ENCODE measurements at places on chromosomes 13 and 19. TPM values are rescaled to one million over a fixed set of nuclear protein-coding genes. Genes with fewer than 3 reads are reported as not detected.

Gene ZNF880
- 29.7 TPM for total RNA-seq

DNA sequence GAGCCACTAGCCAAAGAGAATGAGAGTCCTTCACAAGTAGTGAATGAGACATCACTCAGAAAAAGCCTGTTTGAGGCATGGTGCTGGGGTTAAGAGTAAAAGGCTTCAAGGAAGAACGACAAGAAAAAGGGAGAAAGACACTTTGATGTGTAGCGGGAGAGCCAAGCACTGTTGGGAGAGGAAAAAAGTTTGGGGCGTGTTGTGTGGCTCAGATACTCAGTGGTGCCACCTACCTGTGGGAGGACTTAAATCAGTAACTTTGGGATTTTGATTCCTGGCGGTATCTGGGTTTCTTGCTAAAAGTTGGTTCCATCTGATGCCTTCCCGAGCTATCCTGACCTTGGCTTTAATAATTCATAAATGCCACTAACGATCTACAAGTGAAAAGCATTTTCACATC is 12.3 kb downstream of the ELSPBP1 start:
- DNase-seq = no peak

Gene NXNL1
- total RNA-seq = not detected

- no peak for DNase-seq
Measured at GRCh38 chr13:100875392-100876043, 200.9 kb upstream of the TMTC4 start.

DNA sequence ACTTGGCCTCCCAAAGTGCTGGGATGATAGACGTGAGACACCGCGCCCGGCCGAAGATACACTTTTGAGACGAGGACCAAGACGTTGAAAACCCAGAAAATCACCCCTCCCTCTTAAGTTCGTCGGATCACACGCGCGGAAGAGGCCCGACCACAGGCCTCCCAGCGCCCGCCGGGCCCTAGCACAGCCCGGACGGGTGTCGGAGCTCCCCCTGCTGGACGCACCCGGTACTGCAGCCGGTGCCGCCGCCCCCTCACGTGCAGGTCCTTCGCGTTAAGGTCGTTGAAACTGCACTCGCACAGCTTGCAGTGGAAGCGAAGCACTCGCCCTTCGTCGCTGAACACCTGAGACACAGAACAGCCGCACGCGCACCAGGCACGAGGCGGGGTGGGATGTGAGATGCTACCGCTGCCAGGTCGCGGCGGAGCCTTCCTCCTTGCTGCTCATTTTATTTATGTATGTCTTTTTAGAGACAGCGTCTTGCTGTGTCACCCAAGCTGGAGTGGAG is 35.7 kb upstream of the MATK start:
- DNase-seq = peak; percentile 88

GRCh38 chr13:45341799-45342500 is 967 bp upstream of the TPT1 start:
- DNase-seq = peak; percentile 75

Gene KL
- total RNA-seq = 5.9 TPM

DNA sequence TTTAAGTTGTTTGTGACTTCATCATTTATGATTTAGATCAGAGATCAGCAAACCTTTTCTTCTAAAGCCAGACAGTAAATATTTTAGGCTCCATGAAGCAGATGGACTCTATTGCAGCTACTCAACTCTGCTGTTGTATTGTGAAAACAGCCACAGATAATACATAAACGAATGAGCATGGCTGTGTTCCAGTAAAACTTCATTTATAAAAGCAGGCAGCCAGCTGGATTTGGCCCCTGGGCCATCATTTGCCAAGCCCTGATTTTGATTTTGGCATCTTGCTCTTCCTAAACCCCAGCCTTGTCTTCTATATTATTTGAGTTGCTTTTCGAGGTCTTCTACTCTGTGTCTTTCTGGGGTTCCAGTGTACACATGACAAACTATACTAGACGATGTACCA is 41.3 kb downstream of the RNASEH2B start:
- no peak for DNase-seq

GRCh38 chr13:74270018-74270417 is 135.8 kb upstream of the KLF12 start:
- no peak for DNase-seq

DNA sequence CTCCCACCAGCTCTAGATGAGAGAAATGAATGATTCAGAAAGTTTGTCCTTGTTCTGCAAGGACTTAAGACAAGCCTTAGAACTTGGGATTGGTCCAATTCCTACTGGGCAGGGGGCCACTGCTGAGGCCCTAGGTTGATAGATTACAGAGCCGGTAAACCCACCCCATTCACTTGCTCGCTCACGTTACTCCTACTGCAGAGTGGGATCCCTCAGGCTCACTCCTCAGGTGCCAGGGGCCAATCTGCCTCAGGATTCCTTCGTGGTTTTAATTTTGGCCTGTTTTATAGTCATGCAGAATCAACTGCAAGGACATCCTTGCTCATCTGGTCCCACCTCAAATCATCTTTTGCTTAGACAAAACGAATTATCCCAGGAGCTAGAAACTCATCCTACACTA is 59.0 kb downstream of the SERP2 start:
- no peak for DNase-seq

DNA sequence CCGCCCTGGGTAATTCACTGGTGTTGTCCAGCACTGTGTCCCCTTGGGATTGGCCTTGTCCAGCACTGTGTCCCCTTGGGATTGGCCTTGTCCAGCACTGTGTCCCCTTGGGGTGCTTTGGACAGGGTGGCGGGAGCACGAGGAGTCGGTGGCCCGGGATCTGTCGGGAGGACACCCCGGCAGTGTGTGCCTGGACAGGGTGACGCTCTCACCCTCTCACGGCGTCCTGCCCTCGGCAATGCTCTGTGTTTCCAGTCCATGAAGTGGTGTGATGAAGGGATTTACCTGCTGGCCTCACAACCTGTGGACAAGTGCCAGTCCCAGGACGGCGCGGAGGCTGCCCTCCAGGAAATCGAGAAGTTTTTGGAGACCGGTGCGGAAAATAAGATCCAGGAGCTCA is 29.9 kb upstream of the F7 start:
- peak; percentile 33 for DNase-seq

DNA sequence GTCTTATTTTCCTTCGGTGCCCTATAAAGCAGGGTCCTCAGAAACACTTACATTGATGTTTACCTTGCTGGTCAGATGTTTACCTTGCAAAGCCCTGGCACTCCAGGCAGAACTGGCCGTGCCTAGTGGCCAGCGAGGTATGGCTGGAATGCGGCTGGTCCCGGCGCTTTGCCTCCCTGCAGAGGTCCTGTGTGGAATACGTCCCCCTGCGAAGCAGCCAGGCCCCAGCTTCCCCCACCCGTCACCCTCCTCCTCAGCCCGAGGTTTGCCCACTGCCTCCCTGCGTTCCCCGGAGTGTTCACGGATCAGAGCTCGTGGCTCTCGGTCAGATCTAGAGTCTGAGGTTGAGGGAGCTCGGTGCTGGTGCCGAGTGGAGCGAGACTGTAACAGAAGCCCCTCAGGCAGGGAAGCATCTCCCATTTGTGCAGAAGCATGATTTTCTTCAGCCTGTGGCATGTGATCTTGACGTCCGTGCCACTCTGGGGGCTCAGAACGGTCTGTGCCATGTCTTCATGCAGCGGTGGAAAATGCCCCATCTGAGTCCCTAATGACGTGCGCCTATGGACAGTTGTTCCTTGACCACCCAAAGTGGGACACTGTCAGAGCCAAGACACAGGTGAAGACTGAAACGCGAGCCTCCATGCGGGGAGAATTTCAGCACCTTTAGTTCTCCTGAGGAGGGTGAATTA is 54.8 kb upstream of the SOX1 start:
- DNase-seq = no peak

DNA sequence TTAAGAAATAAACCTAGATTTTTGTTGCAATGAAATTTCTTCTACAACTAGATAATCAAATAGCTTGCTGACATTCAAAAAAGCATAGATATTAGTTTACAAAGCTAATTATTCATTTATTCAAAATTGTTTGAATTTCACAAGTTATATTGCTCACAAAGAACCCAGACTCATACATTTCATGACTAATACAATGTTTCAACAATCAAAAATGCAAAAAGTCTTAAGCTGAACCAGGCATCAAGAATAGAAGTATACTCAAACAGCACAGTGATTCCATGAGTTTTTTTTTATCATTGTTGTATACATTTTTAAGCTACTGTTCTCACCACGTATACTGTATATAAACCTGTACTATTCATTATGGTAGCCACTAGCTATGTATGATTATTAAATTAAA is 51.0 kb downstream of the DIAPH3 start:
- DNase-seq = no peak

Gene TMC4
- total RNA-seq = 7.4 TPM

GRCh38 chr19:19418555-19419260 is 13.2 kb downstream of the GATAD2A start:
- DNase-seq = no peak

GRCh38 chr19:17654993-17655392 is 33.2 kb downstream of the UNC13A start:
- no peak for DNase-seq

- no peak for DNase-seq
Measured at GRCh38 chr19:6610934-6611852, 20.2 kb upstream of the CD70 start.

DNA sequence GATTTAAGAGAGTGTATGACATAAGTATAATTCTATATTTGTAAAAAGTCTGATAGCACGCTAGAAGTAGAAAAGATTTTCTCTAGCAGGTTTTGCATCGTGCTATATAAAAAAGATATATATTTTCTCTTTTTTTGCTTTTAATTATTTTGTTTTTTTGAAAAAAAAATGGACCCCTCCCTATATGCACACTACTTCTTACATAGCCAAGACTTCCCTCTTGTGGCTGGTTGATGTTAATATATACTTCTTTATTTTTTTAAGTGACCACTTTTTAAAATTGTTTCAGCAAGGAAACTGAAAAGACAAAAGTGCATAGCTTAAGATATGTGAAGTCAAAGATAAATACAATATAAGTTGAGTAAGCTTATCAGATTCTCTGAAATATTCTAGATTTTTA is 1202.8 kb downstream of the DIAPH3 start:
- DNase-seq = no peak

Gene MED4
- total RNA-seq = 46.9 TPM

DNA sequence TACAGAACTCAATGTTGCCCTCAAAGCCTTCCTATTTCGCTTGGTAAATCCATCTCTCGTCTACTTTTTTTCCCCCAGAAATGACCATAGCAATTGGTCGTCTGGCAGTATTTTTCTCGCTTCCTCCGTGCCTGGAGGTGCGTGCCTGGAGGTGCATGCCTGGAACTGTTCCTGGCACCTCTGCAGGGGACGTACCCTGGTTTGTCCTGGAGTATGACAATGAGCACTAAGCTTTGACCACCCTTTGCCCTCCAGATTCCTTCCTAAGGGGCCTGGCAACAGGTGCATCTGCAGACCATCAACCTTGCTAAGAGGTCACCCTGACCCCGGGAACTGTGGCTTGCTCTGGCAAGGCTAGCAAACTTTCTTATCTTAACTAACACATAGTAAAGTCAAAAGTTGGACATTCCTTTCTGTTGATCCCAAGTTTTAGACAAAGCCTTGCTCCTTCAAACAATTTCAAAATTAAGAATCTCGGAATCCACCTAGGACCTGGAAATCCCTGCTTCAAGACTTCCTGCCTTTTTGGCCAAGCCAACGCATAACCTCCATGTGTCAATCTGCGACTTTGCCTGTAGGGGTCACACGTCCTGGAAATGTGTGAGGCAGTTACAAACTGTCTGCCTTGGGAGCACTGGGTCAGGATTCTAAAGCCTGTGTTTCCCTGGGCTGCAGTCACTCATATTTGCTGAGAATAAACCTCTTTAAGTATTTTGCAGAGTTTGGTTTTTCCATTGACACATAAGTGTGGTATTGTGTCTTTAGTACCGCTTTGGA is 28.8 kb upstream of the TUBGCP3 start:
- DNase-seq = no peak

GRCh38 chr13:107450931-107451330 is 764.4 kb downstream of the LIG4 start:
- DNase-seq = peak; percentile 85

DNA sequence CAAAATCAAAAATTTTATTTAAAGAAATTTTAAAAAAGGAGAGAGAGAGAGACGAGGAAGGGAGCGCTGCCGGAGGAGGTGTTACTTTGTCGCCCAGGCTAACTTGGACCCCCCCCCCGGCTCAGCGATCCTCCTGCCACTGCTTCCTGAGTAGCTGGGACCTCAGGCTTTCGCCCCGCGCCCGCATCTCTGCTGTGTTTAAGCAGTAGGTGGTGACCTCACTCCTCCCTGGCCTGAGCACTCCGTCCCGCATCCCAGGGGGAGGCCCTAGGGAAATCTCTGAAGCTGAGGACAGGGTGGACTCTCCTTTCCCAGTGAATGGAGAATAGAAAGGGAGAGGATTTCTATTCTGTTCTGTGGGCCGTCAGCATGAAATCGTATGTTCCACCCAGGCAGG is 485 bp upstream of the ZNF845 start:
- peak; percentile 72 for DNase-seq

DNA sequence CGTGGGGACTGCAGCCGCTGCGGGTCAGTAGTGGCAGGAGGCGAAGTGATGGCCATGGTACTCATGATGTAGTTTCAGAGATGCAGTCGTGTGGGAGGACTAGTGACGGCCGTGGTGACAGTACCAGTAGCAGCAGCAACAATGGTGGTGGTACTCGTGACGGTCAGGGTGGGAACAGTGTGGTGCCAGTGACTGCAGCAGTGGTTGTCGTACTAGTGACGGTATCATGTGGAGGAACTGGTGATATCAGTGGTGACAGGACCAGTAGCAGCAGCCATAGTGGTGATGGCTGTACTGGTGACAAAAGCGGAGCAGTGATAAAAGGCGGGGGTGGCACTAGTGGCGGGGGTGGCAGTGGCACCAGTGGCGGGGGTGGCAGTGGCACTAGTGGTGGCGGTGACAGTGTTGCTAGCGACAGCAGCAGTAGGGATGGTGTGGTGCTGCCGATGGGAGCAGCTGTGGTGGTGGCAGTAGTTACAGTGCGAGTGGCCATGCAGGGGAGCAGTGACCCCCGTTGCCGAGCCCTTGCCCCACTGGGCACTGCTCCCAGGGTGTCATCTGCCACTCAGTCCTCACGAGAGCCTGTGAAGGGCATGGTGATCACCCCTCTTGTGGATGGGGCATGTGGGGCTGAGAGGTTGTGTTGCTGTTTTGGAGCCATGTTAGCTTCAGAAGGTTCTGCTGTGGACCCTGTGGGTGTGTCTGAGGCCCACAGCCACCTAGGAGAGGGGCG is 22.7 kb downstream of the ADPRHL1 start:
- DNase-seq = no peak

Gene CEP89
- 22.6 TPM for total RNA-seq

Gene KCNN1
- 0.13 TPM for total RNA-seq

DNA sequence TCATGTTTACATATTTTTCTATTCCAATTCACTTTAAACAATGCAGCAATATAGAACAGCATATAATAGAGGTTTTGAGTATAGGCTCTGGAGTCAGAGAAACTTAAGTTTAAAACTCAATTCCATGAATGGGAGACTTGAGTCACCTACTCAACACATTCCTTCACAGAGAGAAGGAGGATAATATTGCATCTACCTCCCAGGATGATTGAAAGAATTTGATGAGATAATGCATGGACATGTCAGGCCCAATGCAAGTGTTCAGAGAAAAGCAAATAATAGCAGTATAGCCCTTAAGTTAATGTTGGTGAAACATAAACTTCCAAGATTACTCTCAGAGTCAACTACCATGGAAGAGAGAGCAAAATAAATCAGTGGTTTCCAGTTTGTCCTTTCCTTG is 170.2 kb downstream of the DCLK1 start:
- no peak for DNase-seq

Gene BRSK1
- 14.2 TPM for total RNA-seq

GRCh38 chr19:54521022-54521859 is 18.6 kb downstream of the LAIR2 start:
- DNase-seq = no peak

Gene LRG1
- total RNA-seq = 2.8 TPM

- no peak for DNase-seq
Measured at GRCh38 chr13:37179645-37180044, 74.2 kb upstream of the CSNK1A1L start.

All from aorta (tissue), 5 donors.